Activated gamma-delta T cell treated with anti-CD3 and anti-CD28 coated beads, Interleukin-2, amount 50 U/mL, for 16 hours (primary cell): ENCODE measurements at places on chromosomes 7 and 10.

GRCh38 chr10:127980898-127981297 lies 74.0 kb downstream of the PTPRE start:
- DNase-seq, result no peak

DNA sequence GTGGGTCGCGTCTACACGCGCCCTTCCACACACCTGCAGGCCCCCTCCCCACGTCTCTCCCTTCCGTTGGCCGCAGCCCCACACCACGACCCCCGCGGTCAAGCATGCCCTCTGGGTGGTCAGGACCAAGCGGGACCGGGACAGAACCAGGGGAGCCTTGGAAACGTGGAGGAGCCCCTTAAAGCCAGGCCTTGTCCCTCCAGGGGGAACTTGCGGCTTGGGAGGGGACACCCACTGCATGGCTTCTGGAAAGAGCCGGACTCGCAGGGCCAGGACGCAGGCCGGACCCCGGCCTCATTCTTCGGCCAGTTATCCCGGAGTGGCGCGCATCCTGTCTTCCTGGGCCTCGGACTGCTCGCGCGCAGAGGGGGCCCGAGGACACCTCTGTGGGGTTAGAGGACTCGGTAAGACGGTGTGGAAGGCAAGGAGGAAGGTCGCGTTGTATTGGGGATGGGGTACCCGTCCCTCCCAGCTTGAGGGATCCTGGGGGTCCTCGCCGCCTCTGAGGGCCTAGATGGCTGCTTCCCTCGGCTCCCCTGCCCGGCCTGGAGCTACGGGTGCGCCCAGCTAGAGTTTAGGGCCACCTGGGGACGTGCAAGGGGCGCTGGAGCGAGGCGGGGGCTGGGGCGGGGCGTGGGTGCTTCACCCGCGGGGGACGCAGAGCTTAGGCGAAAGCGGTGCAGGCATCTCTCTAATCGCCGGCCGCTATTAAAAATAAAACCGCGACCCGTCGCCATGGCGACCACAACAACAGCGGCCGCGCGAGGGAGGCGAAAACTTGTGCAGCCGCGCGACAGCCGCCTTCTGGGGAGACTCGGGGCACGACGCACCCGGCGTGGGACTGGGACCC lies 1.8 kb upstream of the PDGFA start:
- no peak for DNase-seq

DNA sequence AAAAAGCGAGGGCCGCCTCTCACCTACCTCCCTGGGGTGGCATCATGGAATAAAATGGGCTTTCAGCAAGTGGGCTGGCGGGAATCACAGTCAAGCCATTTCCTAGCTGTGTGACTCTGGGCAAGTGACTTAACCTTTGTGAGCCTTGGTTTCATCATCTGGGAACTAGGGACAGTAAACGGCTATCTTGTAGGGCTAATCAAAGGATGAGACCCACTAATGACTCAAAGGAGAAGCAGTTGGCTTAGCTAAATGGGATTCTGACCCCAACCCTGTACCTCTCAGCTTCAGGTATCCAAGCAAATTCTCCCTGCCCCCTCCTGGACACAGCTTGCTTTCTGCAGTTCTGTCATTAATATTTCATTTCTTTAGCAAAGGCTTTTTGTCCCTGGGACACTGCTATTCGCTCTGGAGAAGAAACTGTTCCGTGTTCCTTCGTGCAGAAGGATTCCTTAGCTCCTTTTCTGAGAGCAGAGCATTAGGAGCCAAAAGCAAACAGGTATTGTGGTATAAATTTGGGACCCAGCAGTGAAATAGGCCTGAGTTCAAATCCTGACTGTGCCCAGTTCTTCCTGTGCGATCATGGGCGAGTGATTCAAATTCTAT lies 25.9 kb downstream of the TRIM8 start:
- no peak for DNase-seq

DNA sequence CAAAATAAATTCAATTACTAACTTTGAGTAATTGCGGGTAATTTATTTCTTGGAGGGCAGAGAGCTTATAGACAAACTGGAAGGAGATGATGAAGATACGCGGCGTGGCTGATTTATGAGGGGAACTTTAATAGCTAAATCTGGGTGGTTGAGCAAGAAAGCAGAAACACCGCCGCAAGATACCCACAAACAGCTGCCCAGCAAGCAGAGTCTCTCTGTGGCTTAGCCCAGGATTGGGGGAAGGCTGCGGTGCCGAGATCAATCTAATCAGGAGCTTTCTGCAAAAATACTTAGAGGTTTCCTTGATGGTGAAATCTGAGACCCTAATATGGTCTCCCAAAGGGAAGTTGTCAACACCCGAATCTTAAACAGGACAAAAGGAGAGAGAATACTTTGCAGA lies 94.9 kb upstream of the MGMT start:
- DNase-seq, result no peak

GRCh38 chr7:84784450-84784849 lies 402.4 kb downstream of the SEMA3D start:
- DNase-seq, result no peak

DNA sequence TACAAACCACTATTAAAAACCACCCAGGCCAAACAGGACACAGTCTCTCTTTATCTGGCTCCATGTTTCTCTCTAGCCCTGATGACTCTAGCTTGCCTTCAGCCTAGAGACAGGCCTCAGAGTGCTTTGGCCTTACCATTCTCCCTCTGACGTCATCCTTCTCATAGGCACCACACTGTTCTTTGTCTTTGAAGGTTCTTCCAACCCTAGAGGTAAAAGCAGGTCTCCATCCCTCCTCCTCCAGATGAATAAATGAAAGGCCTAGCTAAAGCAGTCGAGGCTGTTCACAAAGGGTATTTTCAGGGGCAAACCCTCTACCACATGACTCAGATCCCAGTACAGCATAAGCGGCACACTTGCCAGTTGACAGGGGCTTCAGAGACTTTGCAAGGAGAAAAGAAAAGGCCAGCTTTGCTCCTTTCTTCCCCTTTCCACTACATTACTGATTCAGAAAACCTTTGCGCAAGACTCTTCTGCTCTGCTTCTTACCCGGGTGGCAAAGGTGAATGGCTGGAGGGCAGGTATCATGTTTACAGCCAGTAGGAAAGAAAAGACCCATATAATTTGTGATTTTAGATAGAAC lies 14.8 kb downstream of the NFE2L3 start:
- no peak for DNase-seq

GRCh38 chr10:119231654-119232053 lies 24.3 kb downstream of the GRK5 start:
- no peak for DNase-seq

- no peak for DNase-seq
These were observed 370 bp downstream of the TMEM60 start for GRCh38 chr7:77797734-77798393.

GRCh38 chr7:141696348-141696747 lies 5.6 kb downstream of the DENND11 start:
- DNase-seq, result no peak

- no peak for DNase-seq
These were observed 5.6 kb downstream of the IL2RA start for GRCh38 chr10:6056411-6057135.

DNA sequence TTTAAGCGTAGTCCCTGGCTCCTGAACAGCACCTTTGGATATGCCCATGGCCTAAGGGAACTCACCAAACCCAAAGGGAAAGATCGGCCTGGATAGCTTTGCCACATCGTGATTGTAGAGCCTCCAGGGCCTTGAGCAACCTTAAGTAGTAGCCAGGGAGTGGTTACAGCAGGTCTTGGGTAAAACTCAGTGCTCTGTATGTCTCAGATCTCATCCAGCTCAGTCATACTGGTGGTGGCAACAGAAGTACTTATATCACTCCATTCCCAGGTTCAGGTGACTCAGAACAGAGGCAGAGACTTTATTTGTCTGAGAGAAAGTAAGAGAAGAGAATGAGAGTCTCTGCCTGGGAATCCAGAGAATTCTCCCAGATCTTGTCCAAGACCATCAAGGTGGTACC lies 39.1 kb upstream of the AASS start:
- no peak for DNase-seq

GRCh38 chr7:150450491-150451001 lies at the start of gene GIMAP8:
Gene GIMAP8, plus strand, starts transcription at chr7:150450630. Its CDS starts 16,069 bp downstream, at chr7:150466699.
- DNase-seq, result peak; percentile 45

DNA sequence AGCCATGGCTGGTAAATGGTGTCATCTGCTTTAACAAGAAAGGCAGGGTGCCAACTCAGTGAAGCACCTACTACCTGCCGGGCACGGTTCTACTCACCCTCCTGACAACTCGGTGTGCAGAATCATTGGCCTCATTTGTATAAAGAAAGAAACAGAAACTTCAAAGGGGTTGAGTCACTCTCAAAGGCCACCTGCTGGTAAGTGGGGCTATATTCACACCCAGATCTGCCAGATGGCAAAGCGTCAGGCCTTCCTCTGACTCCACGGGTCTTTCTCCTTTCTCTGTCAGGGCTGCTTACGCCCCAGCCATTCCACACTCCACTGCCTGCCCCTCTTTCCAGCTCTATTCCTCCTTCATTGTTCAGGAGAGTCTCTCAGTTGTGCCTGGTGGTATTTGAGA lies 309.2 kb downstream of the GFRA1 start:
- no peak for DNase-seq

- DNase-seq, result no peak
These were observed 2.8 kb upstream of the COL1A2 start for GRCh38 chr7:94391726-94392392.

DNA sequence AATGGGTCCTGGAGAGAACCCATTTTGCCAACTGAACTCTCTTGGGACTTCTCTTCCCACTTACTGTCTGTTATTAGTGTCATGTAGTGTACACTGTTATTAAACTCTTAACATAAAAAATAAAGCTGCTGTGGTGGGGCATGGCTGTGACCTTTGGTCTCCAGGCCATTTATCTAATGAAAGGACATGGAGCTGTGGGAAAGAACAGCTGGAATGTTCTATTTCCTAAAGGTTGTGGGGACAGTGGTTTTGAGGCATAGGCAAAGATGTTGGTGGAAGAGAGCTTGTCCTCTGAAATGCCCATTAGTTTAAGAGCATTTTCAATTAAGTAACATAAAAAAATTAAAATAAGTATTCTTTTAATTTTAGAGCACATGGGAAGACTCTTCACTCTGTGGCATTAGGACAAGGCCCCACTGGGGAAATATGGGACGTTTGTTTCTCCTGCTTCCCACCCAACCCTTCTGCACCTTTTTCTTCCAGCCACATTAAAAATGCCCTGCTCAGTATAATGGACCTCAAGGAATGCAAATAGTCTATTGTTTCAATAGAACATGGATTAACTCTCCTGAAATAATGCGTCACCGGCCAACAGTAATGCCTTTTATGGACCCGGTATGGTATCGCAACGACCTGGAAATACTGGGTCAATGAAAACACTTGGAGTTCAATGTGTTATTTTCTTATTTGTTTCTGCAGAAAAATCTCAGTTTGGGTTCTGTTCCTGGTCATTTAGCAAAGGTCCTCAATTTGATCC lies 149.6 kb downstream of the BUB3 start:
- no peak for DNase-seq

DNA sequence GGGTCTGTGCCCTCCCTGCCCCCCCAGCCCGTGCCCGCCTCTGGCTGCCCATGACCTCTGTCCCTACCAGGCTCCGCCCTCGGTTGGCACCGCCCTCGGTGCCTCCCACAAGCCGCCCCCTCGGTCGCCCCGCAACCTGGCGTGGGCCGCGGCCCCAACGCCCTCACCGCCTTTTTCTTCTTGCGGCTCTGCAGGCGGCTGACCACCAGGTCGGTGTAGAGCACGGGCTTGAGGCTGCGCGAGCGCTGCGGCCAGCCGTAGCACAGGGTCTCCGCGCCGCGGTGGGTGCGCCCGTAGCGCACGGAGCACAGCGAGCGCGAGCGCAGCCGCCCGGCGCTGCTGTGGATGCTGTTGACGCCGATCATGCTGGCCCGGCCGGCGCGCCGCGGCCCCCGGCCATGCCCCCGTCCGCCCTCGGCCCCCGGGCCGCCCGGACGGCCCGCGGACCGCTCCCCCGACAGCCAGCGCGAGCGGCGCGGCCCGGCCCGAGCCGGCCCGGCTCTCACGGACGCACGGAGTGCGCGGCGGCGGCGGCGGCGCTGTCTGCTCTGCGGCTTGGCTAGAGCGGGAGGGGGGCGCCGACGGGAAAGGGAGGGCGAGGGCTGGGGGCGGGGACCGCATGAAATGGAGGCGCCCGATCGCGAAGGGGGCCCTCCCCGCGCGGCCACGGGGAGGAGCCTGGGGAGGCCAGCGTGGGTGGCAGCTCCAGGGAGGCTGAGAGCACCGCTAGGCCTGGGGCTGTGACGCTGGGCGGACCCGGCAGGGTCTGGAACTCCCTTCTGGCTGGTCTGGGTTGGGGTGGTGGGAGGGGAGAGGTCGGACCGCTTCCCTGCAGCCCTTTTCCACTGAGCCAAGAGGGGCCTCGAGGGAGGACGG lies 9.6 kb downstream of the PSD start:
- peak; percentile 67 for DNase-seq

GRCh38 chr7:42014625-42015618 lies 222.1 kb downstream of the GLI3 start:
- DNase-seq, result no peak

DNA sequence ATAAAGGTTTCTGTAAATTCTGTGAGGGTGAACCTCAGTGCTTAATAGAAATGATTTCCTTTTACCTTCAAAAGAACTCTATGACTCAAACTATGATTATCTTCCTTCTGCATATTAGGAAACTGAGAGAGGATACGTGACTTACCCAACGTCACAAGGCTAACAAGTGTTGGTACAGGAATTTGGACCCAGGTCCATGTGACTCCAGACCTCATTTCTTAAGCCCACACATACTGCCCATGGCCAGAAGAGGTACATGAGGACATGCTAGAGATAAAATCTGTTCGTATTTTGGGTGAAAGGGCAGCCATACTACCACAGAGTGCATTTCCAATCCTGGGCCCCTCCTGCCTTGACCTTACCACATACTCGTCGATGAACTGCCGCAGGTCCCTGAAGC lies 61.5 kb upstream of the TM9SF3 start:
- no peak for DNase-seq

DNA sequence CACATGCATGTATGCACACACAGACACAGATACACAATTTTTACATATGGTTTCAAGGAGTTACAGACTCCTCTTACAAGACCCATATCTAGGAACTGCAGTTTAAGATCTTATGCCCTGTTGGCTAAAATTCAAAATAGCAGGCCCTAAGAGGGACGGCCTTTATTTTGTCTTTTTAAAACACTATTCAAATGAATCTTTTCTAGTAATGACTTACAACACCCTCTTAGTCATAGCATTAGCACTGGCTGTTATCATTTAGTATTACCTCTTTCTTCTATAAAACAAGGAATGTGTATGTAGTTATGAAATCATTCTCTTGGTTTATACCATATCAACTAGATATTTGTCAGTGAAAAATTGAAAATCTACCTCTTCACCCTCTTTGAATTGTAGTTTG lies 15.3 kb downstream of the PAPSS2 start:
- DNase-seq, result no peak

DNA sequence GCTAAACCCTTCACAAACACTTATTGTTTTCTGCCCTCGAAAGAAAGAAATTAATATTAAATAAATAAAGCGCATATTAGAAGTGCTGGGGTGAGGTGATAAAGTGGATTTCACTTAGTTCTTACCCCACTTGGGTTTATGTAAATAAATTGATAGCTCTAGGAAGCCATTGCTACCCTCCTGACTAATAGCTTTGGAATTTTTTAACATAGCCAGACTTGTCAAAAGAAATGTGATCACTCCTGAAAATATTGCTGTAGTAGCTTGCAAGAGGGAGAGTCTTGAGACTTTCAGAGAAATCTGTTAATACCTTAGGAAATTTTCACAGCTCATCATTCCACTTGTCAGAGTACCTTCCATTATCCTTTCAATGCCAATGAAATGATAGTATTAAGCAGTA lies 7.6 kb downstream of the ARL5B start:
- DNase-seq, result no peak
